ENCODE measurements at places on chromosomes 3 and 15.

DNA sequence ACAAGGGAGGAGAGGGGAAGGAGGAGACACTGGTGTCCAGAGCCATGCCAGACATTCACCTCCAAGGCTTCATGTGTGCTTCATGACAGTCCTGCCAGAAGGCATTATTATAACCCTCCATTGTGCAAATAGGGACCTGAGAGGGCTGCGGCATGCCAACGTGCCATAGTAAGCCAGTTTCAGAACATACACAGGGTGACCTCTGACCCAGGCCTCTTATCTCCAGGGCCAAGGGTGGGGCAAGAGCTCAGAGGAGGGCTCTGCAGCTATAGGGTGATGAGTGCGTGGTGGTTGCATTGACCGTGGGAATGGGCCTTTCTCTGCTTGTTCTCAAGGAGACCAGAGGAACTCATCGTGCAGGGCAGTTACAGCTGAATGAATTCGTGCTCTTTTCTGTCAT is 9.7 kb upstream of the ACSBG1 start:
- no peak for DNase-seq

DNA sequence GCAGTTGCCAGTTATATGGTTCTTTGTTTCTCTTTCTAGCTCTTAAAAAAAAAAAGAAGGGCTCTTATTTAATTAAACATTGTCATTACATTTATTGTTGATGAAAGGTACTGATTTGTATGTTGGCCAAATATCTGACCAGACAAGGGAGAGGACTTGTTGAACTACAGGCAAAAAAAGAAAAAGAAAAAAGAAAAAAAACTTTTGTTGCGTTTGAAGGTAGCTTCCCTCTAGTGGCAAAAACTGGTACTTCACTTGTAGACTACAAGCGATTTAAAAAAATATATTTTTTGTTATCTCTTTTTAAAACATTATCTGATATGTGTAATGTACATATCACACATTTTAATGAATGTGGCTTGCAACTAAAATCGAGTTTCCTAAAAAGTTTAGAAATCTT is 280.6 kb downstream of the ROBO2 start:
- no peak for DNase-seq

GRCh38 chr3:71949442-71949841 is 164.5 kb upstream of the PROK2 start:
- no peak for DNase-seq

DNA sequence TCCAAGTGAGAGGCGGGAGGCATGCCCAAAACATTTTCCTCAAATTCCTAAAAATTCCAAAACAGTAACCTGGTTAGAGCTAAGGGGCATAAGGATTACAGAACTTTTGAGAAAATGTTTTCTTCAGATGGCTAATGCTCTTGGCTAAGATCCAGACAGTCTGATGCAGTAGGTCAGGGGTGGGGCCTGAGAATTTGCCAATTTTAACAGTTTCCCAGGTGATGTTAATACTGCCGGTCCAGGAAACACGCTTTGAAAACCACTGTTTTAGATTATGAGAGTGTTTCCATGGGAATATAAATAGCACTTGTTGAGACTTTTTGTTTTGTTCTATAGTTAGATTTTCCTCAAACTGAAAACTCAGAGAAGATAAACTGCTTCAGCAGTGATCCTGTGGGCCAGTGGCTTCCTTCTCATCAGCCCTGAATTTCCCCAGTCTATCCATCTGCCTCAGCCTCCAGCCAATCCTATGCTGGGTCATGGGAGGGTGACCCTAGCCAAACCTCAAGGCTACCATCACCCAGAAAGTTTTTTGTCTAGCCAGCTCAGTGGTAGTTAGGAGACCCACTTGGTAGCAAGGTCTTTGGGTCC is 71.6 kb upstream of the ACP3 start:
- DNase-seq, result no peak

- no peak for DNase-seq
These were observed 816.4 kb downstream of the ROBO1 start for GRCh38 chr3:78951342-78951945.

GRCh38 chr3:115272036-115272824 is 125.1 kb upstream of the ZBTB20 start:
- peak; percentile 17 for DNase-seq

- DNase-seq, result peak; percentile 26
These were observed 16.0 kb downstream of the SIAH2 start for GRCh38 chr3:150746791-150747590.

GRCh38 chr3:41751597-41751996 is 210.3 kb downstream of the ULK4 start:
- DNase-seq, result no peak

DNA sequence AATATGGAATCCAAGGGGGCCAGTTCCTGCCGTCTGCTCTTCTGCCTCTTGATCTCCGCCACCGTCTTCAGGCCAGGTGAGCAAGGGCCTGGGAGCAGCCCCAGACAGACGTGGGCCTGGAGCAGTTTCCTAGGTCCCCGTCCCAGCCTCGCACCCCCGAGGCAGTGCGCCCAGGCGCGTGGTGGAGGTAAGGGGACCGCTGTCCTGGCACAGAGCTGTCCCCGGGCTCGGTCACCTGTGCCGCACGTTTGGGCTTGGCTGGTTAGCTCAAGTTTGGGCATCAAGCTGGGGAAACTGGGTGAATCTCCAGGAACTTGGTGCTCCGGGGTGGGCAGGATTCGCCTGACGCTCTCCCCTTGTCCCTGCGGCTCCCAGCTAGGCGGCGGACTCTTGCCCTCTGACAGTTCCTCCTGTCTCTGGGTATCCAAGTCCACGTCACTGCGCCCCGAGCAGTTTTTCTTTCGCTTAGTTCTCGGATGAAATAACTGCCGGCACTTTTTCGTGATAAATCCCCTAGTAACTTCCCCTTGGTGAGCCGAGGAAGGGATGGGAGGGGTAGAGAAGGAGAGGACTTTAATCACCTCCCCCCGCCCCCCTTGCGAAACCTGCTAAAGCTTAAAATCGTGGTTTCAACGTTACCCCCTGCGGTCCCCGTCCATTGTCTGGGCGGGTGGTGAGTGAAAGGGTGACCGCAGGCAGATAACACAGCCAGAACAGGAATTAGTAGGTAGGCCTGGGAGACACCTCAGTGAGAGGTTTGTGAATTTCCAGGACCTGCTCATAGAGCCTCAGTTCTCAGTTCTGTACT is 901 bp downstream of the ALCAM start:
- peak; percentile 64 for DNase-seq

GRCh38 chr3:85821130-85821756 is 862.5 kb downstream of the CADM2 start:
- peak; percentile 71 for DNase-seq

GRCh38 chr3:31947671-31948091 is 33.4 kb downstream of the OSBPL10 start:
- DNase-seq, result no peak

- no peak for DNase-seq
These were observed 322.8 kb downstream of the ZNF621 start for GRCh38 chr3:40847551-40847992.

GRCh38 chr15:77504306-77504705 is 83.6 kb downstream of the HMG20A start:
- no peak for DNase-seq

DNA sequence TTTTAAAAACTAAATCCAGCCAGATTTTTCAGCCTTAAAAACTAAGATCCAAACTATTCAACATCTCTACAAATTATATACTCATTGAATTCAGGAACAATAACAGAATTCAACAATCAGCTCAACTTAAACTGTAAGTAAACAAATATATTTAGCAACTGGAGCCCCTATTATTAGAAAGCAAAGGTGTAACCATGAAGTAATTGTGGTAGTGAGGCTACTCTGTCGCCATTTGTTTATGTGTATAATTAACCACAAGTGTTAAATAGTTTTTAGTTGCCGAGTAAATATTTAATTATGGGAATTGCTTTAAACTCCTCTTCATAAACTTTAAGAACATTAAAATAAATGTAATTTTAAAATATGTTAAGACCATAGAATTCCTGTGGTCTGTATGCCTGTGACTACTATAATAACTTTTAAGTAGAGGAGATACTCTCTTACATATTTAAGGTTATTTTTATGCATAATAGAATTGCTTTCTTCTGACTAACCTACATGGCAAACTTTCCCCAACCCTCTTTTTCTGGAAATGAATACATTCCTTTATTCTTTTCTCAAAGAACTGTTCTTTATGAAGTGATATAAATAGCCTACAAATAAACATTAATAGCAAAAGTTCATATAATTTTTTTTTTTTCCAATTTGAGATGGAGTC is 51.2 kb downstream of the MFN1 start:
- DNase-seq, result no peak

DNA sequence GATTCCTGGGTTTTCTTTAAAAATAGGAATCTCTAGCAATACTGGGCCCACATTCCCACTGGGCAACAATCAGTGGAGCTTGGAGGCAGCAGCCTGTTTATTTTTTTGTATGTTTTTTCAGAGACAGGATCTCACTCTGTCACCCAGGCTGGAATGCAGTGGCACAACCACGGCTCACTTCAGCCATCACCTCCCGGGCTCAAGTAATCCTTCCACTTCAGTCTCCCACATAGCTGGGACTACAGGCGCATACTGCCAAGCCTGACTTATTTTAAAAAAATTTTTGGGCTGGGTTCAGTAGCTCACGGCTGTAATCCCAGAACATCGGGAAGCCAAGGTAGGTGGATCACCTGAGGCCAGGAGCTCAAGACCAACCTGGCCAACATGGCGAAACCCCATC is 29.1 kb upstream of the GNB5 start:
- DNase-seq, result no peak

DNA sequence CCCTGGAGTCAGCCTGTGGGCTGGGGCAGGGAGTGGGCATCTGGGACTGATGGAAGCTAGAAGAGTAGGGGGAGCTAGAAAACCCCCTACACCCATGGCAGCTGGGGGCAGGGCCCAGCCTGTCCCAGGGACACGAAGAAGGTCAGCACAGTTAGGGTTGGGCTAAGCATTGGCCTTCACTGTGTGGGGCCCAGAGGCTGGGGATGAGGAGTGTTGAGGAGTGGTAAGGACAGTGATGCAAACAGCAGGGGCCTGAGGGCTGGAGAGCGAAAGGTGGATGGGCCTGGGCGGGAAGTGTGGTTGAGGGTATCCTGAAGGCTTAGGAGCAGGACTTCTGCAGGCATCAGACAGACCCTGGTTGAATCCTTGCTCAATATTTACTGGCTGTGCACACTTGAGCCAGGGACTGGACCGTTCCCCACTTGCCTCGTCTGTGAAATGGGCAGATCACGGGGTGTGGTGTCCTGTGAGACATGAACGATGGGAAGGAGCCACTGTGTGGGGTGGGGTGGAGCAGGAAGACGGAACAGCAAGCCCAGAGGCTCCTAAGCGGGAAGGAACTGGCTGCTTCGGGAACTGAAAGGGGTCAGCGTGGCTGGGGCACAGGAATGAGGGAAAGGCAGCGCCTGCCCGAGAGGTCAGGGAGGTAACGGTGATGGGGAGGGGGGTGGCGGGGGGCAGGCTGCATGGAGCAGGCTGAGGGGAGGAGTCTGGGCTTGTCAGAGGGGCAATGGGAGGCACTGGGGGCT is 7.3 kb downstream of the PRKCD start:
- DNase-seq, result no peak

GRCh38 chr3:160402221-160403027 is 3.0 kb downstream of the SMC4 start:
- DNase-seq, result no peak

- DNase-seq, result no peak
These were observed 375.8 kb upstream of the ARPP21 start for GRCh38 chr3:35263477-35263876.

GRCh38 chr3:55518451-55518850 is 31.3 kb upstream of the WNT5A start:
- peak; percentile 31 for DNase-seq

DNA sequence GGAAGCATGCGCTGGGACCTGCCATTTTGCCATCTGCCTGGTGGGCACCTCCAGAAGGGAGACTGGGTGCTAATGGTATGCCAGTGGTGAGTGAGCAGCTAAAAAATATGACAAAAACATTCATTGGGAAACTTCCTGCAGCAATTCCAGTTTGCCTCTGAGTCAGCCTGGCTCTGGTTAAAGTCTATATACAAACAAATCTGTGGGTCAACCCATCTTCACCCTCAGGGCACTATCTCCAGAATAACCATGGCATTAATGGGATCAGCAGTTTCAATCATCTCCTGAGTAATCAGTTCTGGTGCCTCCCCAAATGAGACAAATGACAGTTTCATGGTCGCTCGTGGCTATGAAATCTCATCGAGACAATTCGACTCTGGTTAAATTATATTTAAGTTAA is 21.5 kb downstream of the FRMD4B start:
- no peak for DNase-seq

- no peak for DNase-seq
These were observed 64.1 kb downstream of the CCR1 start for GRCh38 chr3:46143951-46144473.

DNA sequence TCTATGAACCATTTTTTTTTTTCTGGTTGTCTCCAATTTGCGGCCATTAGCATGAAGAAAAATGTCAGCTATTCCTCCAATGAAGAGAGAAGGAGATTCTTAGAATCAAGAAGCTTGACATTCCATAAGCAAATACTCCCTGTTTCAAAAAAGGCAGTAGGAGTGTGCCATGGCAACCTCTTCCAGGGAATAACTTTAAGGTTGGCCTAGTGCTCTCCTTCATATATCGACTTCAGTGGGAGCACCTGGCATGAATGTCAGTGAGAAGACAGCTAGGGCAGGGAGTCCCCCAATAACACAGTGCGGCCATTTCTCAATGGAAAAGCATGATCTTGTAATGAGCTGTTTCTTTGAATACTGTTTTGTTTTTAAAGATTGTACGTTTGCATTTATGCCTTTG is 493.0 kb upstream of the ATP11B start:
- no peak for DNase-seq

DNA sequence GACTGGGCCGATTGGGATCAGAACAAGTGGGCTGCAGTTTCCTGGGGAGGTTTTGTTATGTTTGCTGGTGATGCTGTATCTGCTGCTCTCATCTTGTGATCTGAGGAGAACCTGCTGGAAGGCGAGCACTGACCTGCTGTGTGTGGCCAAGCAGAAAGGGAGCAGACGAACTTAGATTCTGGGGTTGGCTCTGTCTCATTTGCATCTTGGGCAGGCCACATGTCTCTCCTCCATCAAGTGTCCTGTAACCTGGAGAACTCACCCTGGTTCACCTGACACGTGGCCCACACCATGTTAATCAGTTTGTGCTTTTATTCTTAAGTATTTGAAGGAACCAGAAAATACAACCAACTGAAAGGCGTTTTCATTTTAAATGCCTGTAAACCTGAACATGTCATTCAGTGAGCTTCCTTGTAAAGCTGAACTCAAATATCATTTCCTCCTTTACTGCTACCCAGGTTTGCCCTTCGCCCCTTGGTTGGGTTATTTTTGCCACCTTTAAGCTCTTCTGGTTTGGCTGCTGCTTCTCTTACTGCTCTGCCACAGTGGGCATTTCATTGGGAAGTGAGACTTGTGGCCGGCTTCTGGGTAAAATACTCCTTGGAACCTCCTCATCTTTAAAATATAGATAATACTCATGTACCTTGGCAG is 33.5 kb upstream of the TRAK1 start:
- no peak for DNase-seq
